Kidney glomerular epithelial cell (primary cell): ENCODE measurements at places on chromosomes 16 and 17.

DNA sequence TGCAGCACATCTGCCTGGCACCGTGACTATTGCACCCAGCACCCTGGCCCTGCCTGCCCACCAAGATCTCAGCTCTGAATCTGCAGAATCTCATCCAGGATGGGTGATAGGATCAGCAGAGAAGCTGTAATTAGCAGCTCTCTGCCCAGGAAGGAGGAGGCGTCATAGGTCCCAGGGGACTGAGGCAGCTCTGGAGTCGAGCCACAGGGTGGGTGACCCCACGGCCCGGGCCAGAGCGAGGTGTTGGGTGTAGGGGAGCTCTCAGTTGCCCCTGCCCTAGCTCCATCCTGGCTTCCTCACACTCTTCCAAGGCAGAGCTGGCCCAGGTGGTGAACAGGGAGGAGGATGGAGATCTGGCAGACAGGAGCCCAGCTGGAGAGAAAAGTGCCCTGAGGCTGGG, 18.2 kb upstream of the FAM83G start:
- no peak for DNase-seq

DNA sequence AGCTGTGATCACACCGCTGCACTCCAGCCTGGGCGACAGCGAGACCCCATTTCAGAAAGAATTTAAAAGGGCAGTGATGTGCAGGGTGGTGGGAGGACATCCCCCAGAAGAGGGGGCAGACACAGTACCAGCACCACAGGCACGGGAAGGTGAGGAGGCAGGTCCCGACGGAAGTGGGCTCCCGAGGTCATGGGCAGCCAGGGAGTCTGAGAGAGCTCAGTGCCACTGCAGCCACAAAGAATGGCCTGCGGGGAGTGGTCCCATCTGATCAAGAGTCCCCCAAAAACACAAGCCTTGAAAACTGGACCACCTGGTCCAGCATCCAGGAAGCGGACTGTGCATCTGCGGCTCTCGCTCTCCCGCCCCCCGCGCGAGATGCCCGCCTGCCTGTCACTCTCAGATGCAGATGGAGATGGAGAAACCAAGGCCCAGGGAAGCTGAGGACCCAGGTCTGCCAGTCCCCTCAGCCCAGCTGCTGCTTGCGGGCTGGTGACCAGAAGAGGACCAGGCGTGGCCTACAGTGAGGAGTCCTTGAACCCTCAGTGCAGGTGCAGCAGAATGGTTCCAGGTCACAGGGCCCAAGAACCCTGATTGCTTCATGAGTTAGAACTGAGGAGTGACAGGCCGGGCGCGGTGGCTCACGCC, 4.3 kb upstream of the CAPN15 start:
- no peak for DNase-seq

- DNase-seq = no peak
These were observed 698 bp downstream of the UBE2G1 start for GRCh38 chr17:4365628-4366326.

DNA sequence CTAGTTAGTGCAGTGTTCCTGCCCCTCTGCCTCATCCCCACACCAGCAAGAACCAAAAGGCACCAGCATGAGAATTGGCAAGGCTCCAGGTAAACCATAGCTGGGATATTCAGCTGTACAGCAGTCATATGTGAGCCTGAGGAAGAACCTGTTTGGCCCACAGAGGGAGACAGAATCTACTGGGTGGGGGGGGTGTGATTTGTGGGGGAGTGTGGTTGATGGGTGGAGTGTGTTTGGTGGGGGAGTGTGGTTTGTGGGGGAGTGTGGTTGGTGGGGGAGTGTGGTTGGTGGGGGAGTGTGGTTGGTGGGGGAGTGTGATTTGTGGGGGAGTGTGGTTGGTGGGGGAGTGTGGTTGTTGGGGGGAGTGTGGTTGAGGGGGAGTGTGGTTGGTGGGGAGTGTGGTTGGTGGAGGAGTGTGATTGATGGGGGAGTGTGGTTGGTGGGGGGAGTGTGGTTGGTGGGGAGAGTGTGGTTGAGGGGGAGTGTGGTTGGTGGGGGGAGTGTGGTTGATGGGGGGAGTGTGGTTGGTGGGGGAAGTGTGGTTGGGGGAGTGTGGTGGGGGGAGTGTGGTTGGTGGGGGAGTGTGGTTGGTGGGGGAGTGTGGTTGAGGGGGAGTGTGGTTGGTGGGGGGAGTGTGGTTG, 19.5 kb downstream of the MINK1 start:
- peak; percentile 35 for DNase-seq
